ENCODE measurements at places on chromosomes 11 and 22. TPM values are rescaled to one million over a fixed set of nuclear protein-coding genes. Genes with fewer than 3 reads are reported as not detected.
A peak's percentile ranks its signal among the peaks of the same experiment; 100 is the strongest.

Gene PIK3IP1
- total RNA-seq = 4.0 TPM

Gene KDELR3
- total RNA-seq = 7.8 TPM

Gene MS4A1
- total RNA-seq = 0.53 TPM

Gene CSRP3
- not detected for total RNA-seq

Gene PLXNB2
- 46.7 TPM for total RNA-seq

DNA sequence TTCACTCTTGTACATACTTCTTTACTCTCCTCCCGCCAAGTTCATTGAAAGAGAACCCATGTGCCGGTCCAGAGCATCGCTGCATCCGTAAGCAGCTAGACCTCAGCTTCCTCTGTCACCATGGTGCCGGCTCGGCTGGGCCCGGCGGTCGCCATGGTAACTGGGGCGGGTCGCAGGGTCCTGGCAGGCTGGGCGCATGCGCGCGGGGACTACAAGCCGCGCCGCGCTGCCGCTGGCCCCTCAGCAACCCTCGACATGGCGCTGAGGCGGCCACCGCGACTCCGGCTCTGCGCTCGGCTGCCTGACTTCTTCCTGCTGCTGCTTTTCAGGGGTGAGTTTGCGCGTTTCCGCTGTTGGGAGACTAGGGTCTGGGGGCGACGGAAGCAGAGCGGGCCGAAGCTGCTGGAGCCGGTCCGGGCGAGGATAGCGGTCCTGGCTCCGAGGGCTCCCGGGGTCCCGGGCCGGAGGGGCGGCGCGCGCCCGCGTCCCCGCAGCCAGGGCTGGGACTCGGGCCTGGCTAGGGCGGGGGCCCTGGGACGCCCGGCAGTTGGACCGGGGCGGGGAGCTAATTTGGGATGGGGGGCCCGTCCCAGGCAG lies at the start of gene JAM3:
Gene JAM3, plus strand, starts transcription at position 244 of the 597 bp plus-strand sequence. Its CDS starts 12 bp downstream, at position 256.
- peak; percentile 85 for ATAC-seq

DNA sequence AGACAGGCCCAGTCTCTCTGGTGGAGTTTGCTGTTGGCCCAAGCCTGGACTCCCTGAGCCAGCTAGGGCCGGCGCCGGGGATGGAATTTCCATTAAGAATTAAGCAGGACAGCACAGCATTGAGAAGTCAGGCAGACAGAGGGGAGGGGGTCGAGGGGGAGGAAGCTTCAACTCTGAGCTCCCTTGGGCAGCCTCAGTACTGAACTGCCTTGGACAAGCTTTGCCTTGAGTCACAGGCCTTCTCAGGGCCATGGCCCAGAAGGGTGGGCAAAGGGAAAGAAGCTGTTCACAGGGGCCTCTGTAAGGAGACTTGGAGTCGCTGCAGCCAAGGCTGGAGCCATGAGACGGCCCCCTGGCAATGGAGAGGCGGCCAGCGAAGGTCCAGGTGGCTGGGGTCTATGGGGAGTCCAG lies 2.6 kb upstream of the INSC start:
- no peak for ATAC-seq

GRCh38 chr11:65869643-65870306 lies 2.8 kb downstream of the EFEMP2 start:
- ATAC-seq = no peak

- no peak for ATAC-seq
These were observed 37.3 kb downstream of the KCNC1 start for GRCh38 chr11:17771841-17772401.

DNA sequence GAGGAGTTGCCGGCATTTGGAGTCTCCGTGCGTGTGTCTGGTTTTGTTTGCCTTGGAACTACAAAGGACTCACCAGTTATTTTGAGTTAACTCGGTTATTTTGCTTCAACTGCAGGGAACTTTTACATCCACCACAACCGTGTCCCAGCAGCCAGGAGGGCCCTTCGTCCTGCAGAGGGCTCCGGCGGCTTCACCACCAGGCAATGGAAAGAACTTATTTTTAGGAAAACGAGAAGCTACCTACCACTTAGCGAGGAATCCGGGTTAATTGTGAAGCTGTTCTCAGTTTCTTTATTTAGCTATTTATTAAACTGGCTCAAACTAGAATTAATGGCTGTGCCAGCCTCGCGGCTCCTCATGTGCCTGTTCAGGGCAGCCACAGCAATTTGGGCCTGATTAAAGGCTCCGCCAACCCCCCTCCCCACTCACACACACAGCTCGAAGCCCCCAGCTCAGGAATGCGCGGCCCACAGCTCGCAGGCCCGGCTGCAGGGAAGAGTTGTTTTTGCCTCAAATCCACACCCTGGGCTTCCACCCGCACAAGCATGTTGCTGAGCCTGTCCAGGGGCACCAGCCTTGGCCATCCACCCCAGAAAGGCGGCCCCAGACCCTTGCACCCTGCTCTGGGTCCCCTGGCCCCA lies 55.9 kb upstream of the FGF3 start:
- ATAC-seq = peak; percentile 52

GRCh38 chr11:42598341-42598740 lies 713.5 kb upstream of the API5 start:
- ATAC-seq = no peak

DNA sequence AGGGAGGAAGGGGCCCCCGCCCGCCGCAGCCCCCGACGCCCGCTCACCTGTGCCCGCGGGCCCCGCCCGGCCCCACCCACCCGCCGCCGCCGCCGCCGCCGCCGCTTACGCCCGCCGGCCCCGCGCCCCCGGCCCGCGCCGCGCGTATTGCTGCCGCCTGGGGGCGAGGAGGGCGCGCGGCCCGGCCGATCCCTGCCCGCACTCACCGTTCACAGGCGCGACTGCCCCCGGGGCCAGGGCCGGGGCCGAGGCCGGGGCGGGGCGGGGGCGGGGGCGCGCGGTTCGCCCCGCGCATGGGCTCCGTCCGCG lies 212 bp downstream of the HRAS start:
- no peak for ATAC-seq

GRCh38 chr22:17258015-17258787 lies 39.0 kb upstream of the ADA2 start:
- ATAC-seq = peak; percentile 91

DNA sequence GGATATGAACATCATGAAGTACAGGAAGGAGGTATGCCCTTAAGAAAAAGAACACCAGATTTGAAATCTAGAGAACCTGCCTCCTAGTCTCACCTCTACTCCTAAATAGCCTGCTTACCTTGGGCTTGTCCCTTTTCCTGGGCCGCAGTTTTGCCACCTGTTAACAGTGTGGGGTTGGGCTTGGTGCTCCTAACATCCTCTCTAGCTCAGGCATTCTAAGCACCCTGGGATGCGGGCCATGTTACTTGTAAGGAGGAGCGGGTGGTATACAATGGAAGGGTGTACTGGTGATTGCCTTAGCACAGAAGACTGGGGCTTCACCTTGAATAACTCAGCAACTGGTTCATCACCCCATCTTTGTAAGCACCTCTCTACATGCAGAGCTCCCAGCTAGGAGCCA lies 48.7 kb downstream of the TIMP3 start:
- no peak for ATAC-seq

DNA sequence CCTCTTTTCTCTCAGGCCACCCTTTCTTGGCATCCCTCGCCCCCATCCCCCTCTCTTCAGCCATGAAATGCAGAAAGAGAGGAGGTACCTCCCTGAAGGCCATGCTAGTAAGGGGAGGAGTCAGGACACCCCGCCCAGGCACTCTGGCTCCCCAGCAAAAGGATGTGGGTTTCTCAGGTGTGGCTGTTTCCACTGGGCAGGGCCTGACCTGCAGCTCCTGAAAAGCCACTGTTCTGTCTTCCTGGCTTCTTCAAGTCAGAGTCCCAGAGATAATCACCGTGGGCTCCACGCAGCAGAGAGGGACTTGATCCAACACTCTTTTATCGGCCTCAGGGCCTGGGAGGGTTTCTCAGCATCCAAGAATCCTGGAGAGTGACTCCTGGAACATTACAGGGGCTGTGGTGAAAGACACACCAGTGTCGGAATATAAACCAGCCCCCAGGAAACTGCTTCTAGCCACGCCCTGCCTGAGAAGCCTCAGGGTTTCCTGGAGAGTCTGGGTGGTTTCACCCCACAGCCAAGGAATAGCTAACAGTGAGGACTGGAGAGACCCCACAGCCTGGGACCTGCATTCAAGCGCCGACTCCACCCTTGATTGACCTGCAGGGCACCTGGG lies 45.7 kb upstream of the TSPAN18 start:
- peak; percentile 87 for ATAC-seq

GRCh38 chr11:72617080-72617762 lies 57.0 kb downstream of the PDE2A start:
- ATAC-seq = peak; percentile 61

DNA sequence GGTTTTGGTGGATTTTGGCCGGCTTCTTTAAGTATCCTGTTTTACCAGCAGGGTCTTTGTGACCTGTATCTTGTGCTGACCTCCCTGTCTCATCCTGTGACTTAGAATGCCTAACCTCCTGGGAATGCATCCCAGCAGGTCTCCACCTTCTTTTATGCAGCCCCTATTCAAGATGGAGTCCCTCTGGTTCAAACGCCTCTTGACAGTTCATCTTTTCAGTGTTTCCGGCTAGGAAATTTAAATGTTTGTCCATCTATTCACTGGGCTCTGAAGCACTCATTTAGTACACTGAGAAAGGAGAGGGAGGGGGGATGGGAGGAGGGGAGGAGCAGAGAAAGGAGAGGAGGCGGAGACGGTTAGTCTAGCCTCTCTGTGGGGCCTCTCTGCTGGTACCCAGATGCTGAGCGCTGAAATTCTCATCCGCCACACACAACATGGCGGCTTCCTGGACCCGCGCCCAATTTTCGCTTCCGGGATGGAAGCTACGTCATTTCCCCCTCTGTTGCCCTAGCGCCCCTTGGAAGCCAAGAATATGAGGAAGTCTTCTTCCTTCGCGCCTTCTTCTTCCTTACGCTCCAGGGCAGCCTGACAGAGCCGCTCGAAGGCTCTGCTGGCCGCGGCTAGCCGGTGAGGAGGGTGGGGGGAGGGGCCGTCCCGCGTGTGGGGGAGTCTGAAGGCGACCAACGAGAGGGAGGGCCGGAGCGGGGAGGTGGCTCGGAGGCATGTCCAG lies 69.0 kb upstream of the SYT13 start:
- ATAC-seq = peak; percentile 98

- ATAC-seq = no peak
These were observed 33.2 kb downstream of the OTOG start for GRCh38 chr11:17580271-17580670.

DNA sequence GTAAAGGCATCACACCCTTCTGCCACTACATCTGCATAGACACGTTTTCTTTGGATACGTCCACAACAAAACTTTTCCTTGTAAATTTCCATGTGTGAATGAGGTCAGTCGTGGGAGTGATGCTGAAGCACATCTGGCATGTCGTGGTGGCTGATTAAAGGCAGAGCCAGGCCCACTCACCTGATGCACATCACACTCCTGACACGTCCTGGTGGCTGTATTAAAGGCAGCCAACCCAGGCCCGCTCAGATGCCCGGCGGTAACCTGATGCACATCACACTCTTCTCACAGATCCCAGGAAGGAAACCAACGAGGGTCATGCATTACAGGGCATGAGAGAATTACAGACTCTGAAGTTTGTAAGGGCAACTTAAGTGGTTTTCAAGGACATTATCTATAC lies 321.6 kb upstream of the B3GAT1 start:
- ATAC-seq = no peak

DNA sequence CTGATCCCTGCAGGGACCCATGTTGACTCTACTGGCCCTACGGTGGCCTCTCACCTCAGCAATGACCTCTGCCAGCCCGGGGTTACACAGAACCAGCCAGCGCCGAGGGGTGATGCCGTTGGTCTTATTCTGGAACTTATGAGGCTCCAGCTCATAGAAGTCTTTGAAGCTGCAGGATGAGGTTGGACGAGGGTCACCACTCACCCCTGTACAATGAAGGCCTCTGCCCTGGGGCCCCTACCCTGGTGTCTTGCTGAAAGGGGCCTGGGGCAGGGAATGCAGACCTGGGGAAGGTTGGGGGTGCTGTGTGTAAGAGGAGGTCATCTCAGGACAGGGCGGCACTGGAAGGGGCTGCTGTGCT lies 6.8 kb downstream of the PYGM start:
- ATAC-seq = no peak

DNA sequence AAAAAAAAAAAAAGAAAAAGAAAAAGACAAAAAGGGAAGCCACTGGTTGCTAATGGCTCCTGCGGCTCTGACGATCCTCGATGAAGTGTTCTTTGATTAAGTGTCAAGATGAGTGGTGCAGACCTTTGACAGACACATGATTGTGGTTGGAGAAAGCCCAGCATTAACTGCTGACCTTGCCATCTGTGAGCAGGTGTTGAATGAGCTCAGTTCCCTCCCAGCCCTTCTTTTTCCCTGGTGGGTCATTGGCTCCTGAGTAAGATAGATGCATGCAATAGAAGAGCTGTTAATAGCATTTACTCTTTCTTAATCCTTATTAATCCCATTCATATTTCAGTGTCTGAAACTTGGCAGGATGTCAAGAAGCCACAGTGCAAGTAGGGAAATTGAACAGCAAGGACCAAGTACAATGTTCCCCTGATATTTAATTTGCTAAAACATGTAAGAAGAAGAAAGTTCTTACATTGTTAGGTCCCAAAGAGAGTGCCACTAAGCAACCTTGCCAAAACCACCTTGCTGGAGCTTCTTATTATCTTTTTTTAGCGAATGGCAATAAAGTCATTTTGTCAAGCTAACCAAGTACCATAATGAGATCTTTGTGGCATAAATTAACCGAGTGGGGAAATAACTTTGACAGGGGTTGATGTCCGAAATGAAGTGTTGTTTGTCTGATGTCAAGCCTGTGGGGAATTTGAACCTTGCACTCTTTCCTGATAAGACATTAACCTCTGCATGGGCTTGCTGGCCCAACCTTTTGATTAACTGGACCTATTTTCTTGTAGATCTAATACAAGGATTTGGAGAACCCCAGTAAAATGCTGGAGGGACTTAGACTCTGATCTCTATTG lies 113.7 kb downstream of the PTPRJ start:
- ATAC-seq = peak; percentile 98

GRCh38 chr22:37854946-37855345 lies 5.7 kb downstream of the EIF3L start:
- no peak for ATAC-seq

GRCh38 chr11:134710861-134711407 lies 298.9 kb upstream of the B3GAT1 start:
- no peak for ATAC-seq

DNA sequence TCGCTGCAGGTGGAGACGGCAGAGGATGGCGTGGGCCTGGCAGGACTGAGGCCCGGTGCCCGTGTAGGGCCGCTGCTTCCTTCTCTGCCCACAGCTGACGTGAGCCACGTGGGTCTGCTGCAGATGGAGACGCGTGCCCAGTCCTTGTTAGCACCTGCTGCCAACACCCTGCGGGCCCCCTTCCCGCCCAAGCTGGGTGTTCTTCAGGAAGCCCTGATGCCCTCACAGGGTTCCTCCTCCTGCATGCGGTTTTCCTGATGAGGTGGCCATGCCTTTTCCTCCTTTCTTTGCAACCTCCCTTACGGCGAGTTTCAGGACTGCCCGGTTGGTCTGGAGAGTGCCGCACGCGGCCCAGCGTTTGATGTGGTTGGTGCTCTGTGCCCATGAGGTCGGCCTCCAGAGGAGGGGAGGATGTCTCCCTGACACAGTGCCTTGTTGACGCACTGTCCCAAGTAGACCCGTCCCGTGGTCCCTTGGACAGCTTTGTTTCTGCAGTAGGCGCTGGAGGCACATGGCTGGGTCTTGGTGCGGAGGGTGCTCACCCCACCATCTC lies 44.7 kb downstream of the AP2A2 start:
- ATAC-seq = no peak

- no peak for ATAC-seq
These were observed 9.0 kb upstream of the STARD10 start for GRCh38 chr11:72802822-72803221.

Measured in motor neuron (in vitro differentiated cells).